GM04504 (cell line): ENCODE measurements at places on chromosomes 4 and X.

DNA sequence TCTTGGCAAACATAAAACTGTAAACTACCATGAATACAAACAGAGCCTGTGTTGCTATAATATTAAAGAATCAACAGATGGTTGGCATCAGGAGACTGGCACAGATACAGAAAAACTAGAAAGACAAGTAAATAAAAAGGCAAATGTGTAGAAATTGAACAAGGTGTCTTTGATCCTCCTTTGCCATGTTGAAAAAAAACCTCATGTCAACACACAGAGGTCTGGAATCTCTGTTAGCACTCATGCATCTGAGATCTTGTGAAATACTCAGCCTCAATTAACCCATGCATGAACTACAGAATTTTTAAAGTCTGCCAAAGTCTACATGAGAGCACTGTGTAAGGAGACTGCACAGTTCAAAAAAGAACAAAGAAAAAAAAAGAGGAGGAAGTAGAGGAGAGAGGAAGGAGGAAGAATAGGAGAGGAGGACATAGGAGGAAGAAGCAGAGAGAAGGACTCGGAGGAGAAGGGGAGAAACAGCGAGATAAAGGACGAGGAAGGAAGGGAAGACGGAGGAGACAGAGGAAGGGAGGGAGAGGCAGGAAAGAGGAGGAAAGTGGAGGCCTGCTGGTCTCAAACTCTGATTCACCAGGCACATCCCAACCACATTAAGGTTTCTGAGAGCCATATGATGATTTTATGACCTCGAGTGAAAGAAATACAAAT lies 52.8 kb downstream of the PRDM5 start:
- no peak for DNase-seq

- DNase-seq: no peak
Observed at GRCh38 chrX:29542152-29542551, 673.2 kb upstream of the MAGEB2 start.

DNA sequence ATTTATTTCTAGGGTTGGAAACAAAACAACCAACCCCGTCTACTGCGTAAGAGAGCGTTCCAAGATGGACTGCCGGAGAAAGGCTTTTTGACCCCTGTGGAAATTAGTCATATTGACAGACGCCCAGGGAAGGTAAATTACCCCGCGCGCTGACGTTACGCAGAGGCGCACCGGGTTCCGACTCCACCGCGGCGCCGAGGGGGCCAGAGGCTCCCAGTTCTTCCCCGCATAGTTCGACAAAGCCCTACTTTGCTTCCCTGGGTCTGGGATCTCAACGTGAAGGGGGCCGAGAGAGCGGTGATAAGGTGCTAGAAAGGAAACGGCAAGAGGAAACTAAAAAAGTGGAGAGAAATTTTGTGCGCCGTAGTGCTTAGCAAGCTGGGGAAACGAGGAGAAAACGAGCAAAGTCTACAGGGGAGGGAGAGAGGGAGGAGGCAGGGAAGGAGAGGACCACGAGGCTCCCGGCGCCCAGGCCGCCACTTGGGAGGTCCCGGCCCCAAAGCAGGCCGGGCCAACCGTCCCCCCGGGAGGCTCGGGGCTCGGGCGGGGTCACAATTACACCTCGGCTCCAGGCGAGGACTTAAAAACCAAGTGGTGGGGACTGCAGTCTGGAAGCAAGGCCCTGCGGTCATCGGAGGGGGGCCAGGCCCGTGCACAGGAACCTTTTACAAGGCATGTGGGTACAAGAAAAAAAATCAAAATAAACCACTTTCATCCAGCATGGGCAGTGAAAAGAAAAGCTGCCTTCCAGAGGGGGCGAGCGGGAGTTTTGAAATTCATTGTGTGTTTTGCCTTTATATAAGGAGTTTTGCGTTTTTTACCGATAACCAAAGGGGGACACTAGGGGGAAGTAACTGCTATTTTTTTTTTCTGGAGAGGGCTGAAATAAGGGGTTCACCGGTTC lies 13.2 kb downstream of the HAND2 start:
- DNase-seq: no peak

- DNase-seq: no peak
Observed at GRCh38 chr4:150079081-150079581, 886 bp downstream of the DCLK2 start.

DNA sequence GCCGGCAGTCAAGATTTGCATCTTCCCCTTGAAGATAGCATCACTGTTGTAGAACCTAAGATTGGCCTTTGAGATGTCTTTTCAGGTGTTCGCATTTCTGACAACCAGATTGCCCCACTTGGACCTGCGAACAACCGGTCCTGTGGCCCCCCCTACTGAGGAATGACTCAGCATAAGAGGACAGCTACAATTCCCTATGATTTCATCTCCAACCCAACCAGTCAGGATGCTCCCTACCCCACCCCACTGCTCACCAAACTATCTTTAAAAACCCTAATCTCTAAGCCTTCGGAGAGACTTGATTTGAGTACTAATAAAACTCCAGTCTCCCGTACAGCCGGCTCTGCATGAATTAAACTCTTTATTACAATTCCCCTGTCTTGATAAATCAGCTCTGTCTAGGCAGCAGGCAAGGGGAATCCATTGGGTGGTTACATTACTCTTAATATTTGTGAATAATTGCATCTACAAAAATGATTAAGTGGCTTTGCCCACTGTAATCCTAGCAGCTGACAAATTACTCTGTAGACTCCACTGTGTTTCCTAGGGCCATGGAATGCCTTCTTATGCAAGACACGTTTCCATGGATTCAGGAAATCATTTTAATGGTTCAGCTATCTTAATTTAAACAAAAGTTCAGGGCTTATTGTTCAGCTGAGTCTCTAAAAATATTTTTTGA lies 95.4 kb downstream of the GPR143 start:
- DNase-seq: no peak

DNA sequence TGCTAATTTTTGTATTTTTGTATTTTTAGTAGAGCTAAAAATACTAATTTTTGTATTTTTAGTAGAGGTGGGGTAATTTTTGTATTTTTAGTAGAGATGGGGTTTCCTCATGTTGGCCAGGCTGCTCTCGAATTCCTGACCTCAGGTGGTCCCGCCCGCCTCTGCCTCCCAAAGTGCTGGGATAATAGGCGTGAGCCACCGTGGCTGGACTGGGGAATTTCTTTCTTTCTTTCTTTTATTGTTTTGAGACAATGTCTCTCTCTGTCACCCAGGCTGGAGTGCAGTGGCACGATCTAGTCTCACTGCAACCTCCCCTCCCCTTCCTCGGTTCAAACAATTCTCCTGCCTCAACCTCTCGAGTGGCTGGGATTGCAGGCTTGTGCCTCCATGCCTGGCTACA lies 83.0 kb downstream of the FAM193A start:
- DNase-seq: no peak

DNA sequence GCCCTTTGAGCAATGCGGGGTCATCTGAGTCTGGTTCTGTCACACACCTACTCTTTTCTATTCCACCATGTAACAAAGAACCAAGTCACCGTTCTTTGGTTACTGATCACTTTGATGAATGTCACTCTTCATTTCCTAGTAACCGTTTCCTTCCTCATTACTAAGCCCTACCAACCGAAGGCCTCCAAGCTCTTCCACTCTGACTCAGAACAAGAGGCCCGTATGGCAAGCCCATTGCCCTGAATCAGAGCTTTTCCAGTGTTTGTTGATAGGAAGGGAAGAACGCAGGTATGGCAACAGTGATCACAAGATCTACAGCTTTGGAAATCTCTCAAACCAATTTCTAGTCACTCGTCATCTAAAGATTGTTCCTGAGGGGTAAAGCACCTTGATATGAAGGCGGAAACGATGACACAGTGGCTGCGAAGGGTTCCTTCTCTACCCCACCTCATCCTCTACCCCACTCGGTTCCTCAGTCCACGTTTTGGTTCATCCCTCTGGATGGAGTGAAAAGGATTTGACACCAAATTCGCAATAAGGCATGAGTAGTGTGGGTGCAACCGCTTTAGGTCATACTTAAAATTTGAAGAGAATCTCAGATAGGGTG lies 28.0 kb upstream of the CD40LG start:
- no peak for DNase-seq

GRCh38 chr4:7403001-7403400 lies 31.7 kb downstream of the PSAPL1 start:
- no peak for DNase-seq

- DNase-seq: no peak
Observed at GRCh38 chr4:189767941-189768340, 172.7 kb upstream of the FRG1 start.

DNA sequence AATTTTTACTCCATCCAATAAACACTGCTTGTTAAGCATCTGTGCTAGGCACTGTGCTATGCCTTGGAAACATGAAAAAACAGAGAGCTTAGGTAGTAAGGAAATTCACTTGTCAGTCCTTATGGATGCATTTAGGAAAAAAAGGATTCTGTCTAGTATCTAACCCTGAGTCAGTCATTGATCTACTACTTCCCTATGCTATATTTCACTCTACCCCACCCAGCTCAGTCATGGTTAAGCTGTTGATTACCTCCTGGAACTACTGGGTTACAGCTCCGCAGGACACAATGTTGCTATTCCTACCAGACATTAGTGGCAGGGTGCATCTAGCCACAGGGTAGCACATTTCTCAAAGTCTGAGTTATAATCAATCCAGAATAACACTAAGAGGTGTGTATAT lies 2.9 kb upstream of the USP53 start:
- no peak for DNase-seq

- DNase-seq: no peak
Observed at GRCh38 chrX:71514367-71515037, 18.4 kb upstream of the OGT start.

GRCh38 chr4:27010334-27010940 lies 149.8 kb downstream of the STIM2 start:
- no peak for DNase-seq

- DNase-seq: no peak
Observed at GRCh38 chrX:65637335-65637734, 30.1 kb upstream of the MSN start.

DNA sequence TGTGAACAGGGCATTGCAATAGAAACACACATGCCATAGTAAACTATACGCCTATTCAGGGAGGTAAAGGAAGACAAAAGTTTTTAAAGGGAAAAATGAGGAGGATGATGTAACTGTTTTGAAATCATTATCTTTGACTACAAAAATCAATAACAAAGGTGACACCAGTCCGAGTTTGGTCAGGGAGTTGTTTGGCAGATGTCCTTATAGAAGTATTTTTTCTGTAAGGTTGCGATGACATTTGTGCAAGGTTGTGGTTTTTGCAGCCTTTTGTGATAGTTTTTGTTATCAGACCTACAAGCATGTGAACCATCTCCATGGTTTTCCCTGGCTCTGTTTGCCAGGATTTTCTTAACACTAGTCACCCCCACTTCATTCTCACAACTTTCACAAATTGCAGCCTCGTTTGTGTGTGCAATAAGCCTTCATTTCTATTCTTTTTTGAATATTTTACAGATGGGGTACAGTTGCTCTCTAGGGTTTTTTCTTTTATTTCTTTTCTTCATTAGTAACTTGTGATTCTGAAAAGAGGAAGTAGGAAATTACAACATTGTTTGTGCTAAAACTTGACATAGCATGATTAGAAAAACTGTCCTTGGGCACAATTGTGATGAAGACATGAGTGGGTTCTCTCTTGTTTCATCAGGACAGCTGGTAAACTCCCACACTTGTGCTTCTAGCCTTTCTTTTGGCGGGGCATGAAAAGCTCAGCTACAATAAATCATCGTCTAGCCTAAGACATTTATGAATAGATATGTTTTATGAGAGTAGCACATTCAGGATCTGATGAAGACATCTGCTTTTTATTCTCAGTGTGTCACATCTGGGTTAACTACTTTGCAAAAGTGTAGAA lies 60.2 kb upstream of the PNPLA4 start:
- peak; percentile 15 for DNase-seq

DNA sequence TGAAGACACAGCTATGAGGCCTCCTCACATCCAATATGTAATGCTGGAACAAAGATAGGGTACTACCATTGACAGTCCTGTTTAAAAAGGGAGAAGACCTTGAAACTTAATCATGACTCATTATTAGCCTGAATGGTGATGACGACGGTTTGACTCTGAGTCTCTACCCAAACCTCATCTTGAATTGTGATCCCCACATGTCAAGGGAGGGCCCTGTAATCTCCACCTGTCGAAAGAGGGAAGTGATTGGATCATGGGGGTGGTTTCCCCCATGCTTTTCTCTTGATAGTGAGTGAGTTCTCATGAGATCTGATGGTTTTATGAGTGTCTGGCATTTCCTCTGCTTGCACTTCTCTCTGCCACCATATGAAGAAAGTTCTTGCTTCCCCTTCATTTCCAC lies 395.3 kb upstream of the CPEB2 start:
- DNase-seq: no peak

- DNase-seq: no peak
Observed at GRCh38 chrX:152428120-152428519, 23.0 kb downstream of the GABRA3 start.

- no peak for DNase-seq
Observed at GRCh38 chr4:95637043-95637600, 88.3 kb upstream of the UNC5C start.

DNA sequence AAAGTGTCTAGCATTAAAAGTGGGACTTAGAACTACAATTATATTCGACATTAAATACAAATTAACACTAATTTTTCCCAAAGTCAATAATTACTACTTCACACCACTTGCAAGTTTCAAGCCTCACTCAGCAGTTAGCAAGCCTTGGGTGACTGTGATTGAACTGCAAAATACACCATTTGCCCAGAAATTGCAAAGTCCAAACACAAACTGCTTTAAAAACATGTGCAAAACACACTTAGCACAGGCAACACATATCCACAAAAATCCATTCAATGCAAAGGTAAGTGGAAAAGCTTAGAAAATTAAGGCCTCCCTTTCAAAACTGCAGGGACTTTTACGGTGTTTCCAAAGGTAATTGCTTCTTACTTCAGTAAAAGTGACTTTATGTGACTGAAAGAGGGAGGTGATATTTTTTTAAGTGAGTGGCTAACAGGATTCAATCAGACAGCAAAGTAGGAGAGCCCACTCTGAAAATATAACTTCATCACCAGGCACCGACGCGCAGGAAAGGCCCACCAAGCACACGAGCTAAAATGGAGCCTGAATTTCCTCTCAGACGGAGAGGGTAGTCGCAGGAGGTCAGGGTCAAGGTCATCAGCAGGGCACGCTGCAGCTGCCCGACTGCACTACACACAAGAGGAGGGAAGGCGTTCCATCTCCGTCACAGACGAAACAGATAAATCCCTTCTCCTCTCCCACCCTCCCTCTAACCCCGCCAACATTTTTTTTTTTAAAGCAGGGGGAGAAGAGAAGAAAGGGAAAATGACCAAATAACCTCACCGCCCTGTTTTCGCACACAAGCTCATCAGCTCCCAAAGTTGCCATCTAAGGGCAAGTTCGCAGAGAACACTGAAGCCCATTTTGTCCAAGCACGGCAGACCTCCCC lies 3.1 kb downstream of the ZNF827 start:
- DNase-seq: no peak

GRCh38 chr4:83417566-83417965 lies 38.1 kb downstream of the HELQ start:
- no peak for DNase-seq

DNA sequence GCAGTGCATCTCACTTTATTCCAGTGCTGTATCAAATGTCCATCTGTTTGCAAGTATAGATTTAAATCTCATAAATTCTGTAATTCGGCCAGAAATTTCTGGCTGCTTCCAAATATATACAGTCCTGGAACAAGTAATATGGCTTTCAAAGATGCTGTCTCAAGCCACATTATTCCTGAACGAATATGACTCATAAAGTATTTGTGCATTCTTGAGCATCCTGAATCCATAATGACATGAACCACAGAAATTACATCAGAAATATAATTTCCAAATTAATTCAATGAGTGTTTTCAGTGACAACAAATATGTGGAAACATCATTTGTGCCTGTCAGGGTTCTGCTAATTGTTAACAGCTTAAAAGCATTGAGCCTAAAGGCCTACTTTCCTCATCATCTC lies 140.9 kb upstream of the HPGD start:
- DNase-seq: peak; percentile 23

GRCh38 chr4:114082348-114082747 lies 102.9 kb upstream of the ARSJ start:
- no peak for DNase-seq
